Fibroblast of skin of scalp (primary cell): ENCODE measurements at places on chromosomes 13 and 19.
A peak's percentile ranks its signal among the peaks of the same experiment; 100 is the strongest.

DNA sequence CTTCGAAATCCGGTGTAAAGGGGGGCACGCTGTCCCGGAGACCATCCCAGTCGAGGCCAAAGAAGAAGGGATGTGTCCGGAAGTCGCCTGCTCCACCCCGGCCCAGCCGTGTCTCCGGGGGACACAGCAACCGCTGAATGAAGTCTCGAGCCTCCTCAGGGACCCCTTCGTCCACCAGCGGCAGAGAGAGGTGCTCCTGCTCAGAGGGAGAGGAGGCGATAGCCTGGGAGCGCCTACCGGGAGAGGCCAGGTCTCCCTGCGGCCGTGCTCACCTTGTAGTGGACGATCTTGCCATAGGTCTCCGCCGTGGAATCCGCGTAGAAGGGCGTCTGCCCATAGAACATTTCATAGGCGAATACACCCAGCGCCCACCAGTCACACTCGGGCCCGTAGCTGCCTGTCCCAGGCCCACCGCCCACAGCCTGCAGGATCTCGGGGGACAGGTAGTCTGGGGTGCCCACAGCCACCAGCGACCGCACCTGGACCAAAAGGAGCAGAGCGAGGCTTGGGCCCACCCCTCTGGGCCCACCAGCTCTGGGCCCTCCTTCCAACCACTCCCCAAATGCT lies 4.8 kb downstream of the DMPK start:
- DNase-seq: no peak

GRCh38 chr19:1042689-1043511 lies 3.0 kb downstream of the ABCA7 start:
- DNase-seq: no peak

DNA sequence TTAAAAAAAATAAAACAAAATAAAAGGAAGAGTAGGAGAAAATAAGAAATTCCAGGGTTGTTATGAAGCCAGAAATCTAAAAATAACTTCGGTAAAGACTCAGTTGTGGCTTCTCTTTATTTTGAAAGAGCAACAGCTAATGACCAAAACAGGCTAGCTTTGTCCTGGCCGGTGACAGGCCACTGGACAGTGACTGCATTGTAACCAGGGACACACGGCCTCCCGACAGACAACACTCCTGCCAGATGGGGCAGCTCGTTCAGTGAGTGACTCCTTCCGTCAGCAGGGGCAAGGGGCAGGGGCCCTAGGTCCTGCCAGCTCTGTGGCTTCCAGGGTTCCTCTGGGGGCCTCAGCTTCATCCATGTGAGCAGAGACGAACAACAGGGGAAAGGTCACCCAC lies 173.4 kb downstream of the KATNAL1 start:
- DNase-seq: peak; percentile 17

GRCh38 chr19:655691-656090 lies 7.3 kb downstream of the RNF126 start:
- DNase-seq: no peak

DNA sequence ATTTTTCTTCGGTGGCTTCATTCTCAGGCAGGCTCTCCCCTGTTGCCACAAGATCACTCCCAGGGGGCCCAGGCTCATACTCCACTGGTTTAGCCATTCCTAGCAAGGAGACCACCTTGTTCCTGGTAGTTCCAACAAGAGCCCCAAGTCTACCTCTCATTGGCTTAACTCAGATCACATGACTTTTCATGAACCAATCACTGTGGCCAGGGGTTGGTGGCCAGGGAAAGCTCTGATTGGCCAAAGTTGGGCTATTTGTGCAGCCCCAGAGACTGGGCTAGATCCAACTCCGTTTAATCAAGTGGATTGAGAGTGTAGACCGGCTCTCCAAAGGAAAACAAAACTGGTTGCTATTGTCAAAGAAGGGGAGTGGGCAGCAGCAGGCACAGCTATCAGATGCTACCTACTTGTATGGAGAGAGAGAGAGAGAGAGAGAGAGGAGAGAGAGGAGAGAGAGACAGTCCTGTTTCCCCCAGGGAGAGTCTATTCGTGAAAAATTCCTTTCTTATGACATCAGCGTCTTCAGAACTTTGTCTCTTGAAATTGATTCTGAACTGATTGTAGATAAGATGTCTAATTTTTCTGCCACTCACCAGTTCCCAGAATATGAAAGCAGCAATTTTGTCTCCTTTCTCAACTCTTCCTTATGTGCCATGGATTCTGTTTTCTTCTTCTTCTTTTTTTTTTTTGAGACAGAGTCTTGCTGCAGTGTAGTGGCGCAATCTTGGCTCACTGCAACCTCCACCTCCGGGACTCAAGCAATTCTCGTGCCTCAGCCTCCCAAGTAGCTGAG lies 5.9 kb downstream of the CEACAM19 start:
- peak; percentile 76 for DNase-seq

- DNase-seq: no peak
These were observed 47.4 kb downstream of the KDM4B start for GRCh38 chr19:5016268-5016667.
